ENCODE measurements at places on chromosomes 7 and 10. TPM values are rescaled to one million over a fixed set of nuclear protein-coding genes. Genes with fewer than 3 reads are reported as not detected.

DNA sequence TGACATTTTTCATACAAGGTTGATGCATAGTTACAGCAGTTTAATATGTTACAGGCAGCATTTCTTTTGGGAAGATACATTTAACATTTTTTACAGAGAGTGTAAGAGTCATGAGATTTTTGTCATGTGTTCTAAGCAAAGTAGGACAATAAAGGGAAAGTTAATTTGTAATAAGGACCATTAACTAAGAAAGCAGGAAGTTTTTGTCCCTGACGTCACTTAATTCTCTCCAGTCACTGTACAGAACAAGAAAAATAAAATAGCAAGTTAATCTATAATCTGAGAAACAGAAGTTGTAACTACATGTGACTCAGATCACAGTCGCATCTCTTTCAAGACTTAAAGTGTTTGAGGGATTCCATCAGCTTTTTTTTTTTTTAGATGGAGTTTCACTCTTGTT, 49.5 kb upstream of the CAPZA2 start:
- DNase-seq = no peak
- H3K4me3 ChIP-seq = no peak overlapping the region
- no peaks in the 10 kb centered on the region for H3K4me1 ChIP-seq

GRCh38 chr7:6234384-6234783, 38.0 kb downstream of the CYTH3 start:
- no peak overlapping the region for H3K27ac ChIP-seq
- no peaks in the 10 kb centered on the region for H3K27me3 ChIP-seq
- H3K4me1 ChIP-seq = peaks cover 7% of the 10 kb centered on the region
- H3K4me3 ChIP-seq = no peak overlapping the region

Gene MLXIPL
- 5.4 TPM for total RNA-seq

GRCh38 chr7:15603124-15603523, 41.3 kb upstream of the AGMO start:
- H3K36me3 ChIP-seq = no peaks in the 10 kb centered on the region
- no peak for DNase-seq
- H3K27me3 ChIP-seq = no peaks in the 10 kb centered on the region
- H3K4me3 ChIP-seq = no peak overlapping the region

Gene KCNIP2
- total RNA-seq = 6.8 TPM

Gene PIP
- 0.92 TPM for total RNA-seq

- no peaks in the 10 kb centered on the region for H3K27me3 ChIP-seq
- no peaks in the 10 kb centered on the region for H3K4me1 ChIP-seq
- H3K27ac ChIP-seq = no peak overlapping the region
- no peak overlapping the region for H3K4me3 ChIP-seq
These were observed 40.3 kb downstream of the NRCAM start for GRCh38 chr7:108415821-108416536.

GRCh38 chr7:2165239-2165609, 67.5 kb downstream of the MAD1L1 start:
- H3K4me3 ChIP-seq = no peak overlapping the region
- no peak for DNase-seq
- no peaks in the 10 kb centered on the region for H3K27me3 ChIP-seq
- H3K27ac ChIP-seq = no peak overlapping the region

DNA sequence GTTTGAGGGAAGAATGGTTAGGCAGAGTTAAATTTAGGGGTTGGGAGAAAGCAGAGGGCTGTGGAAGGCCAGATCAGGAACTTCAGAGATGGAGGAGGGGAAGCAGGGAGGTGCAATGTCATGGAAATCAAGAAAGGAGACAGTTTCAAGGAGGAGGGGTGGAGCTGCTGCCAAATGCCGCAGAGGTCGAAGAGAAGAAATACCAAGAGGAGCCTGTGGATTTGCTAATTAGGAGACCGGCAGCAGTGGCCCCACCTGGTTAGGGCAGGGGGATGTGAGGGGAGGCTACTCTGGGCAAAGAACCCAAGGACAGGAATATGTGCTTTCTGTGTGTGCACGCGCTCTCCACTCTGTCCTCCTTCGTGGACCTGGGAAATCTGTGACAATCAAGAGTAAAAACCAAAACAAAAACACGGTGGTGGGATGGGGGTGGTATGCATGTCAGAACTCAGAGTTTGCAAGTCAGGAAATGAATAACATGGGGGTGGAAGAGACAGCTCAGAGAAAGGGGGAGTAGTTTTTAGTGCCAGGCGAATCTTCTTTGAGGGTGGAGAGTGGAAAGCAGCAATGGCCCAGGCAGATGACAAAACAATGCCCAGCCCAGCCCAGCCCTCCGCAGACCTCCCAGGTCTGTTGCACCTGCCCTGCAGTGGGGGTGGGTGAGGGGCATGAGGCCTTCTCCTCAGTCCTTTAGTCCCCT, 102.9 kb upstream of the PAX2 start:
- H3K36me3 ChIP-seq = no peaks in the 10 kb centered on the region
- no peak for DNase-seq
- H3K27ac ChIP-seq = no peak overlapping the region
- no peak overlapping the region for H3K4me3 ChIP-seq
- no peaks in the 10 kb centered on the region for H3K4me1 ChIP-seq

Gene CALML3
- total RNA-seq = not detected

DNA sequence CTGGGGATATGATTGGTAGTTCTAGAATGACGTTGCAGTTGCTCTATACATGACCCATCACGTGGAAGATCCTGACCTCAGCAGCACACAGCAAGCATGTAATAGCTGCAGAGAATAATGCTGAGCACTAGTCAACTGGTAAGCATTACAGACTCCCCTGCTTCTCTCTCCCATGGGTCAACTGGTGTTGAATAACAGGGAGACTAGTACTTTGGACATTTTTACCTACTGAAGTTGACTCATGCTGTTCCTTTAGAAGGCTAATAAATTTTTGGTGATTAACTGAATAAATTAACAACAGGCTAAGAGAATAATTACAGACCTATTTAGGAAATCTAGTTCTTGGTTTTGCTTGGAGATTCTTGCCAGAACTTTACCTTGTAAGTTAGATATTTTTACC, 234.1 kb downstream of the AUTS2 start:
- H3K27ac ChIP-seq = no peak overlapping the region
- H3K36me3 ChIP-seq = no peaks in the 10 kb centered on the region
- no peaks in the 10 kb centered on the region for H3K27me3 ChIP-seq
- H3K4me1 ChIP-seq = no peaks in the 10 kb centered on the region

DNA sequence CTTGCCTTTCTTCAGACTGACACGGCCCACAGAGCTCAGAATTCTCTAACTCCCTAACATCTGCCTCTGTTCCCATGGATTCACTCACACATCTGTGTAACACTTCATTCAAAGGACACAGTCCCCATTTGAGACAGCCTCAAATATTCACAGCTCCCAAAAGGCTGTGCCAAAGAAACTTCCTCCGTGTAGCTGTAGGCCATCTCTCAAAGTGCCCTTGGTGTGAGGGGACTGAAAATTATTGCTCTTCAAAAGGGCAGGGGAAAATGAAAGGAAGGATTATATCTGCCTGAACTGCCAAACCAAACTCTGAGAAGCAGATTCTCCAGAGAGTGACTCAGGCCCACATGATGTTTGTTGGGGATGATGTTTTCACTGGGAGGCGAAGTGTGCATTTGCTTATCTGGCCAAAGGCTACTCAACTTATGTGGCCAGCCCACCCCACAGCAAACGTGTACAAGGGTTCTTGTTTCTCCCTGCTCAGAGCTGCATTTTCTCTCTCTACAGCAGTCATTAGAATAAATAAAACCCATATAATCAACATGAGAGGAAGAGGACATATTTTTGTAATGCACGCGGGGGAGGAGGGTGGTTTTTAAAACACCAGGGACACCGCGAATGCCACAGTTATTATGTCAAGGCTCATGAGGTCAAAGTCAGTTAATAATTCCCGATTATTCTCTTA, 302.4 kb upstream of the NFE2L3 start:
- H3K27ac ChIP-seq = peak overlapping the region; percentile 82
- no peak overlapping the region for H3K4me3 ChIP-seq
- H3K4me1 ChIP-seq = peaks cover 27% of the 10 kb centered on the region

- DNase-seq = no peak
- H3K4me3 ChIP-seq = no peak overlapping the region
- H3K4me1 ChIP-seq = peaks cover 5% of the 10 kb centered on the region
- H3K27ac ChIP-seq = no peak overlapping the region
- no peaks in the 10 kb centered on the region for H3K36me3 ChIP-seq
- no peaks in the 10 kb centered on the region for H3K27me3 ChIP-seq
These were observed 110.6 kb downstream of the ATXN7L1 start for GRCh38 chr7:105765846-105766245.

DNA sequence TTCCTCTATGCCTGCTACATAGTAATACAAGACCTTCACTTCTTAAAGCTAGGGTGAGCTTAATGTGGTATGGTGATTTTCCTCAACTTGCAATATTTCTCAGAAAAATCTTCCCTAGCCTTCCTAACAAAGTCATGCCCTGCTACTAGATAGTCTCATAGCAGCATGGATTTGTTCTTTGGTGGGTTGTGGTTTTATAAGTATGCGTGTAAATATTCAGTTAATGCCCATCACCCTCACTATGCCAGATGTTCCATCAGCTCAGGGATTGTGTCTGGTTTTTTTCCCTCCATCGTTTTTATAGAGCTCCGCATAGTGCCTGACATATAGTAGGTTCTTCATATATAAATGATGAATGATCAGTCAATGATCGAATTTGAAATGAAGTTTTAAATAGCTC, 182.8 kb downstream of the CREB5 start:
- no peaks in the 10 kb centered on the region for H3K27me3 ChIP-seq
- H3K27ac ChIP-seq = no peak overlapping the region
- no peaks in the 10 kb centered on the region for H3K4me1 ChIP-seq
- no peaks in the 10 kb centered on the region for H3K36me3 ChIP-seq

Gene SPDYE2
- 0.47 TPM for total RNA-seq

DNA sequence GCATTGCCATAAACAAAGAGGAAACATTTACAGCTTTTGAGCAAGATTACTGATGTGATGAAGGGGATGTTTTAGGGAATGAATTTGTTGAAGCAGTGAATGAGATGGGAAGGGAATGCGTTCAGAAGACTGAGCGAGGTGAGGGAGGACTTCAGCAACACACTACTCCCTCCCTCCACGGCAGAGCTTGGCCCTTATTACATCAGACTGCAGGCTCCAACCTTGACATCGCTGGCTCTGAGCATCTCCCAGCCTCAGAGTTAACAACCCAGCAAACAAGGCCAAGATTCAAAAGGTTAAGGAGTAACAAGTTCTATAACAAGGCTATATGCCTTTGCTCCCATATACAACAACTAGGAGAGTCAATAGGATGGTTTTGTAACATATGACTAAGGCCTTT, 164.4 kb downstream of the ELMO1 start:
- peak; percentile 61 for DNase-seq
- no peak overlapping the region for H3K27ac ChIP-seq
- no peak overlapping the region for H3K4me3 ChIP-seq
- no peaks in the 10 kb centered on the region for H3K27me3 ChIP-seq
- peaks cover 25% of the 10 kb centered on the region for H3K4me1 ChIP-seq

DNA sequence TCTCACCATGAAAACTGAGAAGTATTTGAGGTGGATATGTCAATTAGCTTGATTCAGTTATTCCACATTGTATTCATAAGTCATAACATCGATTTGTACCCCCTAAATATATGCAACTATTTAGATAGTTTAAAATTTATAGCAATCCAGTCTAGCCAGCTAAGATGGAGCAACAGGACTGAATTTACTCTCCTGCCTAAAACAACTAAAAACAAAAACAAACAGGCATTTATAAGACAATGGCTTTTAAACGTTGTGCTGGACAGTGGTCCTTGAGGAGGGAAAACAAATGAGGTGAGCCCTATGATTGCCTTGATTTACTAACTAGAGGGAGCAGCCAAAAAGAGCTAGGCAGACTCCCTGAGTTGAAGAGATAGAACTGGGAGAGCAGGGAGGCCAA, 814 bp upstream of the GPAM start:
- DNase-seq = no peak
- H3K36me3 ChIP-seq = no peaks in the 10 kb centered on the region
- no peaks in the 10 kb centered on the region for H3K27me3 ChIP-seq
- H3K4me3 ChIP-seq = peak overlapping the region; percentile 53
- H3K27ac ChIP-seq = no peak overlapping the region
- peaks cover 2% of the 10 kb centered on the region for H3K4me1 ChIP-seq

DNA sequence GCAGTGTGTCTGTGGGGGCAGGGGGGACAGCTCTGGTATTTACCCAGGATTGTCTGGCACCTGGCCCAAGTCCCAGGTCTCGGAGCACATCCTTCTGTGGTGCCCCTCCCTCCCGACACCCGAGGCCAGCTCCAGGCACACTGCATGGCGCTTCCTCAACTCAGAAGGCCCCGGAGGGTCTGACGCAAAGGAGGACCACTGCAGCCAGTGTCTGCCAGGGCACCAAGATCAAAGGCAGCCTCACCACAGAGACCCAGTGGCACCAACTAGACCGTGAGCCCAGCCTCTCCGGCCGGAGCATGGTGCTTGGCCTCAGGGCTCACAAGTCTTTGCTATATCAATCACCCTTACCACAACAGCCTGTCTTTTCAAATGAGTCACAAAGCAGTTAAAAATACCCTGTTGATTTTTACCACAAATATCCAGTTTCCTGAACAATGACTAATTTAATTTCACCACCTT, 99.3 kb upstream of the DDC start:
- H3K36me3 ChIP-seq = no peaks in the 10 kb centered on the region
- H3K27me3 ChIP-seq = no peaks in the 10 kb centered on the region
- H3K4me1 ChIP-seq = peaks cover 15% of the 10 kb centered on the region
- no peak for DNase-seq

GRCh38 chr10:48806342-48806741, 121.7 kb downstream of the WDFY4 start:
- H3K27ac ChIP-seq = no peak overlapping the region
- H3K27me3 ChIP-seq = no peaks in the 10 kb centered on the region
- no peak overlapping the region for H3K4me3 ChIP-seq
- H3K36me3 ChIP-seq = no peaks in the 10 kb centered on the region
- no peak for DNase-seq

Gene ELMO1
- 47.2 TPM for total RNA-seq

Gene AZGP1
- total RNA-seq = 4.4 TPM

Gene ITGA8
- total RNA-seq = 5.9 TPM

GRCh38 chr10:110523736-110524135, 26.0 kb downstream of the DUSP5 start:
- H3K36me3 ChIP-seq = no peaks in the 10 kb centered on the region
- H3K4me3 ChIP-seq = no peak overlapping the region
- H3K27me3 ChIP-seq = no peaks in the 10 kb centered on the region
- DNase-seq = no peak
- H3K4me1 ChIP-seq = no peaks in the 10 kb centered on the region
- no peak overlapping the region for H3K27ac ChIP-seq

- no peak for DNase-seq
- H3K4me3 ChIP-seq = no peak overlapping the region
- no peaks in the 10 kb centered on the region for H3K27me3 ChIP-seq
- H3K4me1 ChIP-seq = no peaks in the 10 kb centered on the region
These were observed 228.7 kb downstream of the CHRM2 start for GRCh38 chr7:137097111-137097510.

Measured in ovary (tissue), 10 donors.